ENCODE measurements at places on chromosomes 11 and 22.

GRCh38 chr11:69638941-69639681, 1.8 kb upstream of the CCND1 start:
- DNase-seq: no peak

GRCh38 chr11:76844511-76844910, 16.2 kb upstream of the ACER3 start:
- no peak for DNase-seq

GRCh38 chr11:1387961-1388762, 1.6 kb upstream of the BRSK2 start:
- no peak for DNase-seq

GRCh38 chr11:64810891-64811272, 531 bp upstream of the MEN1 start:
- DNase-seq: no peak

- no peak for DNase-seq
Measured at GRCh38 chr22:20426259-20426615, 11.4 kb downstream of the SCARF2 start.

- no peak for DNase-seq
Measured at GRCh38 chr11:43074810-43075209, 237.0 kb upstream of the API5 start.

- no peak for DNase-seq
Measured at GRCh38 chr22:32587449-32587848, 112.8 kb downstream of the FBXO7 start.

DNA sequence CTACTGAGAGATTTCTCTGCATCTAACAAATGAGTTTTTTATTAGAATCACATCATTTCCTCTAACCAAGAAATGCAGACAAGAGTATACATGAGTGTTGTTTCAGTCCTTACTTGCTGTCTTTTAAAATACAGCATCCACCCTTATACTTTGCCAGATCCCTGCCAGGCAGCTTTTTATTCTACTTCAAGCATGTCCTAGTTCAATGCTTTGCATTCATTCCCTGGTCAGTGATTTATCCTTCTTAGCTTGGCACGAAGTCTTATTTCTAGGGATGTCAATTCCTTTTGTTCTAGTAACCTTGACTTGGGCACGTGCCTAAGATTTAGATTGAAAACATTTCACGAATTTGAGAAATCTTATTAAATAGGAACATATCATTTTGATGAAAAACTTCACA, 307.2 kb upstream of the MPPED2 start:
- no peak for DNase-seq

DNA sequence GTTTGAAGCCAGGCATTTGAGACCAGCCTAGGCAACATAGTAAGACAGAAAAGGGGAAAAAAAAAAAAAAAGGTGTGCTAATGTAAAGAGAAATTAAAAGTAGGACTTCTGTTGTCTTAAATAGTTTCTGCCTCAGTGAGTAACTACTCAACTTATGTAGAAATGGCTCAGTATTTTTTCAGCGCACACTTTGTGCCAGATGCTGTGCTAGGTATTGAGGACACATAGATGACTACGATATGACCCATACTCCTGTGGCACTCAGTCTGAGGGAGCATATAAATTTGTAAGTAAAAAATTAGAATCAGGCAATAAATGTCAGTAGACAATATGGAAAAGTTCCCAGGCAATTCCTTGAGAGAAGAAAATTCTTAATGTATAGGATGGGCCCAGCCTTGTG, 93.9 kb downstream of the YAP1 start:
- DNase-seq: no peak

DNA sequence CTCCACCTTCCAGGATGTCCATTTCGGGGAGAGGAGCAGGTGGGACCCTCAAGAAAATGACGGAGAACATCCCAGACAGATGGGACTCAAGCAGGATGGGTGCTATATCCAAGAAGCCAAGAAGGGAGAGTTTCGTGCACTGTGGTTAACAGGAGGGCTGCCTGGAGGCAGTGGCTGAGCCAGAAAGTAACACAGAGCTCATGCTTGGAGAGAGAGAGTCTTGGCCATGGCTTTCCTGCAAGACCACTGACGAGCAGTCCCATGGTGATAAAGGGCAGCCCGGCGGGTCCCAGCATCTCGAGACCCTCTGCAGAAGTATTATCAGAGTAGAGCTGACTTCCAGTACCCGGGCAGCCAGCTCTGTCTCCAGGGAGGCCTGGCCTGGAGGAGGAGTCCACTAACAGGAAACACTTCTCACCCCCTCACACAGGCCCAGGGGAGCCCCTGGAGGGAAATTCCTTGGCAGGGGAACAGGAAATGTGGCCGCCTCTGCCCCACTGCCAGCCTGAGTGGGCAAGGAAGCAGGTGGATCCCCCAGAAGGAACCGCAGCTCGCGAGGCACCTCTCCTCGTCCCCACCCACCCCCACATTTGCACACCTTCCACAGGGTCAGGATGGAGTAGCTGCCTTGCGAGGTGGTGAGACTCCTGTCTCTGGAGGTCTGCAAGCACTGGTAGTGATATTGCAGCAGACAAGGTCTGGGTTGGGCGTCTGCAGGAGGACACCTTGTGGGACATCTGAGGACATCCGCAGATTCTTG, 32.2 kb downstream of the CYTH4 start:
- DNase-seq: no peak

GRCh38 chr22:49266561-49267519, 560.8 kb downstream of the BRD1 start:
- DNase-seq: no peak

- no peak for DNase-seq
Measured at GRCh38 chr22:29385151-29385704, 3.1 kb downstream of the AP1B1 start.

GRCh38 chr11:73271936-73272679, at the start of gene P2RY6:
Gene P2RY6 (plus strand): TSS chr11:73272338. CDS start chr11:73296519, 24,181 bp downstream.
- DNase-seq: no peak

- no peak for DNase-seq
Measured at GRCh38 chr22:39662686-39663052, 92.1 kb downstream of the CACNA1I start.

DNA sequence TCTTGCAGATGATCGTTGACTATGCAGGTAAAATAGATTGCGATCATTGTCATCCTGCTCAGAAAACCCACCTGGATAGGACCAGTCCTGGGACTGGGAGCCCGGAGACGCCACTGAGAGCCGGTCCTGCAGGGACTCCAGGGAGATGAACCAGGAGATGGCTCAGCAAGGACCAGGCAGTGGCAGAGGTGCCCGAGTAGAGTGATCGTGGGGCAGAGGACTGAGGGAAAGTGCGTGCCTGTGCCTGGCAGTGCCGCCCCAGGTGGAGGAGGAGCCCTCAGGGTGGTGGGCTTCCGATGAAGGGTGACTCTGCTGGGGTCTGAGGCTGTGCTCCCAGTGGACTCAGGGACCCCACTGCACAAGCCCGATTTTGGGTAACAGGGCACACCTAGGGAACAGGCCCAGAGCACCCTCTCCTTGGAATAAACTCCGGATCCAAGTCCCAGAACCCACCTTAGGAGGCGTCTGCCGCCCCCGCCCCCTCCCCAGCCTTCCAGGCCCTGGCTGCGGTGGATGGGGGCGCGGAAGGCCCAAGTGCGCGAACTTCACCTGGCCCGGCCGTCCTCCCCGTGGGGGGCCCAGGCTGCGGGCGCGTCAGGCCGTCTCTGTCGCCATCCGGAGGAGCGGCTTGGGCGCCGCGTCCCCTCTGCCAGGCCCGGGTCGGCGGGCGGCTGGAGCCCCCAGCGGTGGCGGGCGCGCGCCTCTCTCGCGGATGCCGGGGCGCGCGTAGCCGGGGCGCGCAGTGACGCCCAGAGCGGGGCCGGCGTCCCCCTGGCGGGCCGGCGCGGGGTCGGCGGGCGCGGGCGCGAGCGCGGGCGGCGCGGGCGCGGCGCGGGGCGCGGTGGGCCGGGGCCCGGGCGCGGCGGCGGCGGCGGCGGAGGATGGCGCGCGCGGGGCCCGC, 1338.8 kb downstream of the BRD1 start:
- no peak for DNase-seq

DNA sequence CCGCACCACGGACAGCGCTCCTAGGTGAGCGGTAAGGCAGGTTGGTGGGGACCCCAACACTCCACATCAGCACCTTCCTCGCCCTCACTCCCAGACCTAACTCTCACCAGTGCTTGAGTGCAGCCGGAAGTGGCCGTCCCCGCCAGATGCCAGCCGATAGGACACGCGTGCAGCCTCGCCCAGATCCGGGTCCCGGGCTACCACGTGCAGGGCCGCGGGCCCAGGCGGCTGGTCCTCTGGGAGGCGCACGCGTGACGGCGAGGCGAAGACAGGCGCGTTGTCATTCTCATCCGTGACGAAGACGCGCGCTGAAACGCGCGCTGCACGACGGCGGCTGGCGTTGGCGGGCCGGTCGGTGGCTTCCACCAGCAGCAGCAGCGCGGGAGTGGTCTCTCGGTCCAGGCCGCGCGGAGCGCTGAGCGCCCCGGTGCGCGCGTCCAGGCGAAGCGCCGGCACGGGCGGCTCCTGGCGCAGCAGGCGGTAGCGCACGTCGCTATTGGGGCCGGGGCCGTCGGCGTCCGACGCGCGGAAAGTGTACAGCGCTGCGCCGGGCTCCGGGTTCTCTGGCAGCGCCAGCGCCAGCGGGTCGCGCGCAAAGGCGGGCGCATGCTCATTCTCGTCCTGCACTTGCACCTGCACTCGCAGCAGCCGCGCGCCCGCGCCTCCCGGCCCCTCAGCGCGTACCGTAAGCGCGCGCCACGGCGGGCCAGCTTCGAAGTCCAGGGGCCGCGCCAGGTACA, 10.8 kb upstream of the TPP1 start:
- DNase-seq: no peak

GRCh38 chr11:123093739-123094138, 31.8 kb upstream of the HSPA8 start:
- DNase-seq: no peak

DNA sequence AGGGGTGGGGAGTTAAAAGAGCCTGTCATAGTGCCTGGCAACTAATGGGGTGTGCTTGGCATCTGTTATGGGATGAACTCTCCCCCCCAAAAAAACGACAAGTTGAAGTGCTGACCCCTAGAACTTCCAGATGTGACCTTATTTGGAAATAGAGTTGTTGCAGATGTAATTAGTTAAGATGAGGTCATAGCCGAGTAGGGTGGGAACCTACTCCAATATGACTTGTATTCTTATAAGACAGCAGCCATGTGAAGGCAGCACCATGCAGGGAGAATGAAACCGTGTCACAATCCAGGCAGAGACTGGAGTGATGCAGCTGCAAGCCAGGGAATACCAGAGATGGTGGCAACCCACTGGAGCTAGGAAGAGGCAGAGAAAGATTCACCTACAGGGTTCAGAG, 394.5 kb downstream of the TENM4 start:
- no peak for DNase-seq

DNA sequence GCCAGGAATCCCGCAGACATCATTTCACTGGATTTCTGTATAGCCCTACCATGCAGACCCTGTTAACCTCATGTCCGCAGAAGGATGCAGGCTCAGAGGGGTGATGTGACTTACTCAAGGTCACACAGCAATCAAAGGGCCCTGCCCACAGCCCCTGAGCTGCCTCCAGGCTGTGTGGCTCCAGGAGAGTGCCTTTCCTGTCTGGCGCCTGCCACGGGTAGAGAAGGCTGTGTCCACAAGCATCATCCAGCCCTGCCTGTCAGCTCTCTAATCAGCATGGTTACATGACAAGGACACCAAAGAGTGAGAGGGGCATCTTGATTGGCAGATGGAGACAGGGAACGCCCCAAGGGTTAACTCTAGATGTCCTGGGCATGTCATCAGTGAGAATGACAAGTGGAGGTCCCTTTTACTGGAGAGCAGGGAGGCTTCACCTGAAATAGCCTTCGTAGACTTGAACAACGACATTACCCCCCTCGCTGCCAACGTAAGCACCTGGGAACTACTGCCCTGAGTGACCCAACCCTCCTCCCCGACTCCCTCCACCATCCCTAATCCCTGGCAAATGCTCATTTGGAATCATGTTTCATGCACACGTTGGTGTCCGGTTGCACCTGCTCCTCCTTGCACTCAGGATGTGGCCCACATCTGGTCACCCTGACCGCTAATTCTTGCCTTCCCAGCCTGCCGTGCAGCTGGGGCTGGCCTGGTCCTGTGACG, 6.9 kb downstream of the FGF19 start:
- DNase-seq: no peak

All from stimulated activated CD4-positive, alpha-beta T cell treated with anti-CD3 and anti-CD28 coated beads, Interleukin-12 subunit alpha, Interleukin-12 subunit beta, amount 100 ng/mL, for 24 hours (primary cell).